SHP77 treated with DMSO at 0.1 percent for 48 hours (cell line): ENCODE measurements at places on chromosomes 12 and 14.

GRCh38 chr12:51218607-51219161 is 822 bp upstream of the POU6F1 start:
- no peak for DNase-seq

GRCh38 chr12:124687917-124688316 is 120.5 kb upstream of the NCOR2 start:
- peak; percentile 29 for DNase-seq

DNA sequence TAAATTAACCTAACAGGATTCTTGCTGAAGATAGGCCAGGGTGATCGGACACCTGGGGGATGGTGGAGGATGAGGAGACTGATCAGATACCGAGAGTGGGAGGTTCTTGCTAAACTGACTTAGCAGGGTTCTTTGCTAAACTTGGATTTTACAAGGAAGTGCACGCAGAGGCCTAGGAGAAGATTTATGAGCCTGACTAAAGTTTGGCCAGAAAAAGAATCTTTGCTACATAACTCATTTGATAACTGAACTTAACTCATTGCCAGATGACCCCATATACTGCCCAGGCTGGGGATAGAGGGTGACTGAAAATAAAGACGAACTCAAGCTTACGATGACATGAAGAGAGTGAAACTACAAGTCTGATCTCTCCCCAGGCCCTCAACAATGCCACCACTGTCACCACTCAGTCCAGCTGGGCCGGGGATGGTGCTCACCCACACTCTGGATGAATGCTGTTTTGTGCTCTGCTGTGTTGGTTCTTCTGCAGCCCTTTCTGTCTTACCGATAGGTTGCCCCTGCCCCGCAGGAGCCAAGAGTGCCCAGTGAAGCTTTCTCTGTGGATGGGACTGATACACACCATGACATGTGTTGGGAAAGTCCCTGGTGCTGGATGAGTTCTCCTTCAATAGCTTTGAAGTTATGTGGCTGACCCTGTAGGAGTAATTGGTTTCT is 29.0 kb downstream of the PPFIBP1 start:
- no peak for DNase-seq

- DNase-seq: peak; percentile 14
These were observed 21.6 kb upstream of the NR4A1 start for GRCh38 chr12:52029685-52030084.
